Prostate gland (tissue), 2 donors: ENCODE measurements at places on chromosomes 2 and 18. TPM values are rescaled to one million over a fixed set of nuclear protein-coding genes. Genes with fewer than 3 reads are reported as not detected.

DNA sequence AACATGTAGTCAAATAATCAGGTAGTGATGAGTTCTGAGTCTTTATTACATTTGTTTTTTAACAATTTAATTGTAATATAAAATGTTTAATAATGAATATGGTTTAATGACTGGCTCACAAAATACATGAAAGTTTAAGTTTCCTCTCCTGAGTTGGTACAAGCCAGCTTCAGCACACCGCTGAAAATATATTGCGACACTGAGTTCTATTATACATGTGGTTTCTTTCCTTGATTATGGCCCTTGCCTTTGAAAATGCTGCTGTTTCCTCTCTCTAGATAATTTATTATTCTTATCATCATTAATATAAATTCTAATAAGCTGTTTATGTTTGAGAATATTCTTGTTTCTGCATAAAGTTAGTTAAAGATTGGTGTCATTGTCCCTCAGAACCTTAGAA lies 249.3 kb downstream of the PARD3B start:
- no peak for DNase-seq

DNA sequence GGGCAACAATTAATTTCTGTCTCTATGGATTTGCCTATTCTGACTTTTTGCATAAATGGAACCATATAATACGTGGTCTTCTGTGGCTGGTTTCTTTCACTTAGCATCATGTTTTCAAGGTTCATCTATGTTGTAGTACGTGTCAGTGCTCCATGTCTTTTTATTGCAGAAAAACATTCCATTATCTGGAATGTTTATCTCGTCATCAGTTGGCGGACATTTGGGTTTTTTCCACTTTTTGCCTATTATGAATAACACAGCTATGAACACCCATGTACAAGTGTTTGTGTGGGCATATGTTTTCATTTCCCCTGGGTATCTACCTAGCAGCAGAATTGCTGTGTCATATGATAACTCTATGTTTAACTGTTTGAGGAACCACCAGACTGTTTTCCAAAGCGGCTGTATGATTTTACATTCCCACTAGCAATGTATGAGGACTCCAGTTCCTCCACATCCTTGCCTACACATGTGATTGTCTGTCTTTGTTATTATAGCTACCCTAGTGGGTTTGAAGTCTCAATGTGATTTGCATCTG lies 49.9 kb downstream of the MYO7B start:
- DNase-seq: no peak

DNA sequence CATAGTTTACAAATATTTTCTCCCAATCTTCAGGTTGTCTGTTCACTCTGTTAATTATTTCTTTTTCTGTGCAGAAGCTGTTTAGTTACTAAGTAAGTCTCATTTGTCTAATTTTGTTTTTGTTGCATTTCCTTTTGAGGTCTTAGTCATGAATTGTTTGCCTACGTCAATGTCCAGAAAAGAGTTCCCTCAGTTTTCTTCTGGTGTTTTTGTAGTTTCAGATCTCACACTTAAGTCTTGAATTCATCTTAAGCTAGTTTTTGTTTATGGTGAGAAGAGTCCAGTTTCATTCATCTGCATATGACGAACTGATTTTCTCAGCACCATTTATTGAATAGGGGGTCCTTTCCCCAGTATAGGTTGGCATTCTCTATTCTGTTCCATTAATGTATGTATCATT lies 1252.2 kb upstream of the TMEFF2 start:
- DNase-seq: no peak

DNA sequence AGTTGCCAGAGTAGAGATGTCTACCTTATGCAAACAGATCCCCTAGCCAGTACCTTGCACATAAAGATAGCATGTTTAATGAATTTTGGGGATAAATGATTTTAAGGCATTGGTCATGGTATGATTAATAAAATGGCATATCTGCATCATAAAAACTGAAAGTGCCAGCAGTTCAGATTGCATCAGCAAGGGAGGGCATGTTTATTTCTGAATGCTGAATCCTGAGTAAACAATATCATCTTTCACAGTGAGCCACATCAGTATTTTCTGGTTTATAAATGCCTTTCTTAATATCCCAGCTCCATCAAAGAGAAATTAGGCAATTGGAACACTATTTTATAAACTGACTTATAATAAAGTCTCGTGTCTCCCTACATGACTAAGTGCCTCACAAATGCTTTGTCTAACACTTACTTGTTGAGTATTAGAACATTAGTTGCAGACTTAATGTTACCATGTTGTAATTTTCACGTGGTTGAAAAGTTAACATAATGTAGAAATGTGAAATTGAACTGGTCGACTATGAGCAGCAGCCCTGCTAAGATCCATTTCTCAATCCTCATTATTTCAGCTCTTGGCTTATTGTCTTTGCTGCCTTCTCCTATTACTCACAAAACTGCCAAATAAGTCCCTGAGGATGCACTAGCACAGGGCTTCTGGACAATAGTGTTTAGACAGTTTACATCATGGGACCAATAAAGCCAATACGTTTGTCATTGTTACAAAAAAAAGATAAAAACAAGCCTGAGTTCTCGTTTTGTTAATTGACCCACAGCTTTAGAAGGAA lies 48.0 kb downstream of the LANCL1 start:
- DNase-seq: no peak

DNA sequence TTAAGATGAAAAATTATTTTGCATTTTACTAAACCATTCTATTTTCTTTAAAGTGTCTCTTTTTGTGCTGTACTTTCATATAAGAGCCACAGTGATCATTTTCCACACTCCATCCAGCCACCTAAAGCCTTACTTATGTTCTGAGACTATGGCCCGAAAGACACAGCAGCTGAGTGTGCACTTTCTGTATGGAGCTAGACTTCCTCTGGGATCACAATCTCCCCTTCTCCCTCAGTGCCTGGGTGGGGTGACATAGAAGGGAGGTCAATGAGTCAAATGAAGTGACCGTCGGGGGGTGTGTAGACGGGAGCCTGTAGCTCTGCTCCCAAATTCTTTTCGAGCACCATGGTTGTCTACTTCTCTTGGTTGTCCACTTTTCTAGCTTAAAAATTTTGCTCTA lies 97.8 kb upstream of the ARL4C start:
- no peak for DNase-seq

DNA sequence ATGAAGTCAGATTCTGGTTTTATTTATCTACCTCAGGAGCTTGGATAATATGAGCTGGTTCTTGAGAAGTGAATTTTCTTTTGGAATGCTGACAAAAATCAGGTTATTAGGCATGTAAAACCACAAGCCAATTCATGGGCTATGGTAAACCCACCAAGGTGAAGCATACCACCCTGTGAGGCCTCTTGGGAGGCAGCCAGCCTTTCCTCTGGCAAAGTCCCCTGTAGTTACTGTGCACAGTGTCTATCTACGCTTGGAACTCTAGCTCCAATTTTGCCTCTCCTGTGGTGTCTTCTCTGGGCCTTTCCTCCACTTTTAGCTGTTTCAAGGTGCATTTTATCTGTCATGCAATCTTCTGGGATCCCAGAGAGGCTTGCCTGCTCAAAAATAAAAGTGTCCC lies 242.7 kb upstream of the ZSWIM2 start:
- no peak for DNase-seq

Gene UGT1A10
- not detected for total RNA-seq

Gene MROH2A
- total RNA-seq: 2.3 TPM

- no peak for DNase-seq
Observed at GRCh38 chr18:44742718-44743311, 62.1 kb downstream of the SETBP1 start.

Gene LYG2
- total RNA-seq: not detected

DNA sequence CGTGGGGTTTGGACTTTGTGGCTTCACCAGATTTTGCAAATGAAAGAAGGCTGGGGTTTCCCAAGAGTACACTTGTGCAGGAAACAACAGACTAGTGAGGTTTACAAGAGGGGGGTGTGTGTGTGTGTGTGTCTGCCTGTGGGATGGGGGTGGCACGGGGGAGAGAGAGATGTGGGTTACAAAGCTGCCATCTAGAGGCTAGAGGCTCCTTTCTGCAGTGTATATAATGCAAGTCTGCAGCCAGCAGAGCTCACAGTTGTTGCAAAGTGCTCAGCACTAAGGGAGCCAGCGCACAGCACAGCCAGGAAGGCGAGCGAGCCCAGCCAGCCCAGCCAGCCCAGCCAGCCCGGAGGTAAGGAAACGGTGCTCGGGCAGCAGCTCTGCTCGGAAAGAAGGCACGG lies at the start of gene ACKR3:
Gene ACKR3 (plus strand): TSS at position 253 of the 401 bp plus-strand sequence. CDS start 10,641 bp downstream, outside the sequence.
- peak; percentile 78 for DNase-seq

GRCh38 chr2:160913323-160913722 lies 246.9 kb upstream of the TANK start:
- no peak for DNase-seq

- no peak for DNase-seq
Observed at GRCh38 chr2:231213931-231214642, 15.7 kb downstream of the ARMC9 start.

Gene LYPD6B
- 17.8 TPM for total RNA-seq

Gene FAM124B
- total RNA-seq: 0.18 TPM

DNA sequence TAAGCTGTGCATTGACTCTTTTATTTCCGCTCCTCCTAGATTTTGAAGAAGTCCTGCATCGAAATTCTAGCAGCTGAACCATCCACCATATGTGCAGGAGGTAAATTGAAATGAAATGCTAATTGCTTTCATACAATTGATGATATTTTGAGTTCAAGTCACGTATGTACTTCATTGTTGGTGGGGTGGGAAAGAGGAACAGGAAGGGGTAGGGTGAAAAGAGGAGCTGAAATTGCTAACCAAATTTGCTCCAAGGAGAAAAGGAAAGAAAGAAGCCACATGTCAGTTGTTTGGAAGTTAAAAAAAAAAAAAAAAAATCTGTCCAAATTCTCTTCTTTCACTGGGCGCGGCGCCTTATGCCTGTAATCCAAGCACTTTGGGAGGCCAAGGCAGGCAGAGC lies 77.8 kb downstream of the ANTXR1 start:
- no peak for DNase-seq

GRCh38 chr2:177989029-177989885 lies 83.3 kb downstream of the PDE11A start:
- DNase-seq: no peak

Gene TMEM247
- total RNA-seq: 2.6 TPM

- no peak for DNase-seq
Observed at GRCh38 chr2:46308629-46309028, 11.4 kb downstream of the EPAS1 start.

Gene ZBTB14
- total RNA-seq: 14.8 TPM

Gene CPO
- not detected for total RNA-seq

GRCh38 chr2:126981476-126981875 lies 82.8 kb downstream of the TEX51 start:
- DNase-seq: no peak

DNA sequence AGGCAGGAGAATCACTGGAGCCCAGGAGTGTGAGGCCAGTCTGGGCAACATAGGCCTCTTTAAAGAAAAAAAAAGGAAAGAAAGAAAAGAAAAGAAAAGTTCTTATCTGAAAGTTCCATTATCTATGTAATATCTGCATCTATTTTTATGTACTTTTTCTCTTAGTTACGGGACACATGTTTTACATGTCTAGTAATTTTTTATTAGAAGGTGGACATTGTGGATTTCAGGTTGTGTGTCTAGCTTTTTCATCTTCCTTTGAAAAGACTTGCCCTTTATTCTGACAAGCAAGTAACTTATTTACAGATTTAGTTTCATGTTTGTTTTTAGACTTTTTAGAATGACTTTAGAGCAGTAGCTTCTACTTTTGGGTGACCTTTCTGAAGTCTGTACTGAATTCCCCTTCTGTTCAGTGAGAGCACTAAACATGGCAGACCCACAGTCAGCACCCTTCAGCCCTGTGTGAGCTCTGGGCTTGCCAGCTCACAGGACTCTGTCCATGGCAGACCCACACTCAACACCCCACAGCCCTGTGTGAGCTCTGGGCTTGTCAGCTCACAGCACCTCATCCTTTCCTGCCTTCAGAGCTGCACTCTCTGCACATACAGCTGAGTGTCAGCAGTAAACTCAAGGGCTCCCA lies 17.5 kb downstream of the TRAPPC12 start:
- no peak for DNase-seq

GRCh38 chr2:45888641-45889040 lies 237.2 kb downstream of the PRKCE start:
- DNase-seq: no peak

DNA sequence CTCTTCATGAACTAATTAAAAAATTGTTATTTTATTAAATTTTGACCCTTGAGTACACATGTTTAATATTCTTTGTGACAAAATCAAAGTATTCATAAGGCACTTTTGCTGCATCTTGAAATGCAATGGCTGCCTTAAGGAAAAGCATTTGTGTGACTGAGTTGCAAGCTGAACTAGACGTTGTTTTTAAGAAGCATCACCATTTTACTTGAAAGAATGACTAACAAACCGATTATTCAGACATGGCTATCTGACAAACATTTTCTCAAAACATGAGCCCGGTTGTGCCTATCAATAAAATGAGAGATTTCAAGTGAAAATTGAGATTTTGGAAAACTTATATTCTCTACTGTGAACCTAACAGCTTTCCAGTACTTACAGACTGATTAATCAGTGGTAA lies 2.8 kb downstream of the GCFC2 start:
- DNase-seq: no peak

Gene LOXL3
- total RNA-seq: 10.7 TPM

Gene ATP8B1
- total RNA-seq: 103 TPM

Gene DNAH6
- total RNA-seq: 4.9 TPM

Gene GPR155
- total RNA-seq: 3.7 TPM

DNA sequence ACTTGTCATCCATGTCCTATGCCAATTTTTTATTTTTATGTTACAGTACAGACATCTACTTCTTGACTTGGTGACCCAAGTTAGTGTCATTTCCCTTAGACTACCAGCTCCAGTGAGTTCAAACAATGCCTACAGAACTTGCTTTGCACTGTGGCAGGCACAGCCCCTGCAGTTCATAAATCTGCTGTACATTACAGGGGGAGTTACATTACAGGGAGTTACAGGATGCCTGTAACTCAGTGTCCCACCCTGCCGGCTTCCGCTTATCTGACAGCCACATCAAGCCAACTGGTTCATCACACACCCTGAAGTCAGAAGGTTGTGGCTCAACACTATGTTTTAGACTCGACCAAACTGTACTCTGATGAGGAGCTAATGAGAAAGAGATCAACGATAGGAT lies 7.8 kb upstream of the NPAS2 start:
- no peak for DNase-seq

GRCh38 chr2:26244309-26245230 lies at the start of the genes HADHA and HADHB:
Gene HADHA (minus strand): TSS chr2:26244632. CDS start chr2:26244596, 36 bp downstream.
Gene HADHB (plus strand): TSS chr2:26244939. CDS start chr2:26254255, 9,316 bp downstream.
- DNase-seq: peak; percentile 83

Gene ZEB2
- 13.1 TPM for total RNA-seq

- DNase-seq: peak; percentile 98
Observed at GRCh38 chr18:59139615-59140301, at the start of gene SEC11C. Gene SEC11C (plus strand): TSS chr18:59139884. CDS start chr18:59139949, 65 bp downstream.
